ENCODE measurements at places on chromosomes 12 and 14. TPM values are rescaled to one million over a fixed set of nuclear protein-coding genes. Genes with fewer than 3 reads are reported as not detected.

GRCh38 chr12:96995861-96996260 lies 88.8 kb downstream of the NEDD1 start:
- no peak overlapping the region for H3K27ac ChIP-seq
- no peaks in the 10 kb centered on the region for H3K4me1 ChIP-seq
- H3K36me3 ChIP-seq, result no peaks in the 10 kb centered on the region
- H3K4me3 ChIP-seq, result no peak overlapping the region
- H3K27me3 ChIP-seq, result no peaks in the 10 kb centered on the region

RND1 gene
- 3.9 TPM for total RNA-seq

DNA sequence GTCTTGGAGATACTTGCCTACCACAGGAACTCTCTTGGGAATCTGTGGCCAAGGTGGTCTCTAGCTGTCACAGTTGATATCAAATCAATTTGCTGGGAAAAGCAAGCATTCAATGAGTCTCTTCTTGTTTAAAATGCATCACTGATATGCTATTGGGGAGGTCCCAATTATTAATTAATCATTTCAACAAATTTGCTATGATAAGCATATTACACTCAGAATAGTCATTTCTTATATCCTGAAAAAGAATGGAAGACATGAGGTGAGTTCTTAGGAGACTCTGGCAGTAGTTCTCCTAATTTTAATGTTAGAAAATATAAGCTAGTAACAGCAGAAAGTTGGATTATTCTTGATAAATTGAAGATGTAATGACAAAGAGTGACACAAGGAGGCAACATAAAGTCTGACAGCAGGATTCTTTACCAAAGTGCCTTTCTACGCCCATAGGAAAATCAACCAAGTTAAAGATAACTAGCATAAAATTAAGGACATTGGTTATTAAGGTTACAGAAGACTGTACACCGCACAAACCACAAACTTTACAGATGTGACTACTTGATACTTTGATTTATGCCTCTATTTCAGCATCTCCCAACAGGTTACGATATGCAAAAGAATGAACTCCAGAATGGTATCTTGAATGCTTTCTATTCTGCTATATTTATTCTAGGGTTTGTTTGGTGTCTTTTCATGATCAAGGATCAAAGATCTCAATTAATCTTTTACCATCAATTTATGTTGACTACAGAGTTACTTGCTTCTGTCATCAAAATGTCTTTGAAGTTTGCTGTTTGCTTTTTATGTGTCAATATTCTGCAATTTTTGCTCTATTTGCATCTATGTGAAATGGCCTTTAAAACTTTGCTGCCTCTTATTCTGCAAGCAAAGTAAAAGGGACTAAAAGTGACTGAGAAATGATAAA lies 349.6 kb upstream of the CLEC14A start:
- DNase-seq, result no peak
- H3K4me3 ChIP-seq, result no peak overlapping the region
- H3K27ac ChIP-seq, result no peak overlapping the region
- no peaks in the 10 kb centered on the region for H3K4me1 ChIP-seq

DNA sequence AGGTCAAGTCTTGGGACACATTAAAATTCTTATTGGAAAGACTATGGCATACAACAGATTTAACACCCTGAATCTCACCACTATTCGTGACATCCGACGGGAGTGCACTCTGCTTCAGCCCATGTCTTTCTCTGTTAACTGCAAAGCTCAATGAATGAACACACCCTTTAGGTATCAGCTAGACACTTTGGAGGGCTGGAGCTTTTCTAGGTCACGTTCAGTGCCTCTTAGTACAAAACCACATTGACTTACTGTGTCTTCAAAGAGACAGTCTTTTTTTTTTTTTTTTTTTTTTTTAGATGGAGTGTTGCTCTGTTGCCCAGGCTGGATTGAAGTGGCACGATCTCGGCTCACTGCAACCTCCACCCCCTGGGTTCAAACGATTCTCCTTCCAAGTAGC lies 80.6 kb downstream of the GLT1D1 start:
- H3K27me3 ChIP-seq, result no peaks in the 10 kb centered on the region
- DNase-seq, result no peak
- no peak overlapping the region for H3K4me3 ChIP-seq
- H3K36me3 ChIP-seq, result no peaks in the 10 kb centered on the region
- H3K27ac ChIP-seq, result no peak overlapping the region
- no peaks in the 10 kb centered on the region for H3K4me1 ChIP-seq

FGD6 gene
- 17.7 TPM for total RNA-seq

DBX2 gene
- total RNA-seq, result not detected

A2ML1 gene
- 194 TPM for total RNA-seq

GRCh38 chr14:20801726-20802125 lies 918 bp downstream of the RNASE1 start:
- H3K27ac ChIP-seq, result no peak overlapping the region
- H3K27me3 ChIP-seq, result no peaks in the 10 kb centered on the region
- DNase-seq, result no peak
- H3K4me1 ChIP-seq, result no peaks in the 10 kb centered on the region
- H3K4me3 ChIP-seq, result peak overlapping the region; percentile 35
- no peaks in the 10 kb centered on the region for H3K36me3 ChIP-seq

- peaks cover 13% of the 10 kb centered on the region for H3K36me3 ChIP-seq
- DNase-seq, result no peak
- no peaks in the 10 kb centered on the region for H3K4me1 ChIP-seq
Measured at GRCh38 chr14:74203639-74204038, 35.6 kb upstream of the VSX2 start.

DNA sequence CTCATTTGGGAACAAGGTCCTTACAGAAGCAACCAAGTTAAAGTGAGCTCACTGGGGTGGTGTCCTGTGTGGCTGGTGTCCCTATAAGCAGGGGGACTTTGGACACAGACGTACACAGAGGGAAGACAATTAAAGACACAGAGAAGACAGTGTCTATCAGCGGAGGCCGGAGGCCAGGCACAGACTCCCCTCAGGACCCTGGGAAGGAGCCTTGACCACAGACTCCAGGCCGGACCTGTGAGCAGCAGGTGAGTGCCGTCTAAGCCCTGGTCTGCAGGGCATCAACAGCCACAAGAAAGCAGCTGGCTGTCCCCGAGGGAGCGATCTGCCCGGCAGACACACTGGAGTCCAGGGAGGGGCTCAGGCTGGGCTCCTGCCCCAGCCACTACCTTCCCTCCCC lies 219.1 kb upstream of the C14orf180 start:
- no peak for DNase-seq
- H3K27ac ChIP-seq, result no peak overlapping the region
- H3K27me3 ChIP-seq, result no peaks in the 10 kb centered on the region
- H3K4me1 ChIP-seq, result no peaks in the 10 kb centered on the region
- no peak overlapping the region for H3K4me3 ChIP-seq

- DNase-seq, result no peak
- H3K4me3 ChIP-seq, result no peak overlapping the region
- no peaks in the 10 kb centered on the region for H3K27me3 ChIP-seq
- no peaks in the 10 kb centered on the region for H3K36me3 ChIP-seq
- no peak overlapping the region for H3K27ac ChIP-seq
Measured at GRCh38 chr14:42504433-42504832, 897.8 kb downstream of the LRFN5 start.

DNA sequence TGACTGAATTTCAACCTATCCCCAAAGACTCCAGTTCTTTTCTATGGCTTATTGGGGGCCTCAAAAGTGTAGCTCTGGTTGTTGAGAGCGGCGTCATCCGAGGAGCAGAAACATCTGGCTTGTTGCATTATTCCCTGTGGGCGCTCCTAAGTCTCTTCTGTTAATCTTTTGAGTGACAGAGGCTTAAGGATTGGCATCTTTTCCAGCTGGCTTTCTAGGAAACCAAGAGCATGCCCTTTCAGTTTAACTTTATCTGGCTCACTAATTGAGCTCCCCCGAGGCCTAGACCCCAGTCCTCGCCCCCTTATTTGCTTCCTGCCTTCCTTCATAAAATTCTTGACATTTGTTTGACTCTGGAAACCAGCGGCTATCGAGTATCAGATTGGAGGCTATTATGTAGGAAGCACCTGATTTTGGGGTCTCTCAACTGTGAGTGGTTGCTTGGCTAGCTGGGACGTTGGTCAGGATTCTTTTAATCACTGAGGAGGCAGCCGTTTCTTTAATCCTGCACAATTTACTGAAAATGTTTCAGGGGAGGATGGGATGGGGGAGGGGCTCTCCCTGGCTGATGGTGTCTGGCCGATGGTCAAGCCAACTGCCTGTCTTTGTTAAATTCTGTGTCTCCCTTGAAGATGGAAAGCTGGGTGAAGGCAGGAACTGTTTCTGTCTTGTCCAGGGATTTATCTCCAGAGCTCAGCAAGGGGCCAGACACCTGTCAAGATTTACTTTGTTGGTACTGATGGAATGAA lies 3.1 kb downstream of the SMOC1 start:
- no peaks in the 10 kb centered on the region for H3K27me3 ChIP-seq
- no peak overlapping the region for H3K4me3 ChIP-seq
- DNase-seq, result no peak
- peaks cover 5% of the 10 kb centered on the region for H3K4me1 ChIP-seq

DNA sequence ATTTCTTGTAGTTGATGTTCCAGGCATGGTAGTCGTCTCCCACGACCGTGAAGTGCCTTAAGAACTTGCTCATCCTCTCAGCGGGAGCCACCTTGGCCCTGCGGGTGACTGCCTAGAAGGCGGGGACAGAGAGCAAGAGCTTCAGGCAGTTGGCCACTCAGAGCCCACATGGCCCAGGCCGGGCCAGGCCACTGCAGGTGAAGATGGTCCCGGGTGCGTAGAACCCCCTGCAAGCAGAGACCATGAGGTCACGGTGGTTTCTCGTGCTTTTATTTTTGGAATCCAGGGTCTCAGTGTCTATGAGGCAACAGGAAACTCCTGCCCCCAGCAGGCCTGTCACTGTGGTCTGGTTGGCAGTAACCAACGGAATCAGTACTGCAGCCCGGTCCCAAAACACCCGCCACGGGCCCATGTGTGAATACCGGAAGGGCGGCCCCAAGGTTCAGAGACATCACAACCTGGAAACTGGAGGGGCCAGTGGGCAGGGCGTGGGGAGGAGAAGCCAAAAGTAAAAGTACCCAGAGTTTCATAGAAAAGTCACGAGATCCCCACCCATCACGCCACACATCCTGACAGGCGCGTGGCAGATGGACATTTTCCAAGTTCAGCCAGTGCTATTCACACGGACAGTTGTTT lies 27.5 kb downstream of the HVCN1 start:
- no peaks in the 10 kb centered on the region for H3K36me3 ChIP-seq
- no peak overlapping the region for H3K4me3 ChIP-seq
- H3K27ac ChIP-seq, result no peak overlapping the region

Data from vagina (tissue), 2 donors.